ENCODE measurements at places on chromosomes 3 and 15.

DNA sequence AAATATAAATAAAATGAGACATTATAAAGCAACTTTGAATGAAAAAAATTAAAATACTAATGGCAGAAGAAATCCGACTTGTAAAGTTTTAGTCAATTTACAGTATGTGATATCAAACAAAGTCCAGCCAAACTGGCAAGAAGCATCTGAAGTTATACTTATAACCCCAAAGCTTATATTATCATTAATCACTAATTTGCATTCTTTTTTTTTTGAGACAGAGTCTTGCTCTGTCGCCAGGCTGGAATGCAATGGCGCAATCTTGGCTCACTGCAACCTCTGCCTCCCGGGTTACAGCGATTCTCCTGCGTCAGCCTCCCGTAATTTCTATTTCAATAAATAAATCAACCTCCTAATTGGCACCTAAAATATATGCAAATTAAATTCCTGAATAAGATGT is 80.1 kb downstream of the AQR start:
- H3K27ac ChIP-seq, result no peak overlapping the region
- no peaks in the 10 kb centered on the region for H3K4me1 ChIP-seq
- peaks cover 82% of the 10 kb centered on the region for H3K36me3 ChIP-seq
- no peak overlapping the region for H3K4me3 ChIP-seq
- no peaks in the 10 kb centered on the region for H3K27me3 ChIP-seq

DNA sequence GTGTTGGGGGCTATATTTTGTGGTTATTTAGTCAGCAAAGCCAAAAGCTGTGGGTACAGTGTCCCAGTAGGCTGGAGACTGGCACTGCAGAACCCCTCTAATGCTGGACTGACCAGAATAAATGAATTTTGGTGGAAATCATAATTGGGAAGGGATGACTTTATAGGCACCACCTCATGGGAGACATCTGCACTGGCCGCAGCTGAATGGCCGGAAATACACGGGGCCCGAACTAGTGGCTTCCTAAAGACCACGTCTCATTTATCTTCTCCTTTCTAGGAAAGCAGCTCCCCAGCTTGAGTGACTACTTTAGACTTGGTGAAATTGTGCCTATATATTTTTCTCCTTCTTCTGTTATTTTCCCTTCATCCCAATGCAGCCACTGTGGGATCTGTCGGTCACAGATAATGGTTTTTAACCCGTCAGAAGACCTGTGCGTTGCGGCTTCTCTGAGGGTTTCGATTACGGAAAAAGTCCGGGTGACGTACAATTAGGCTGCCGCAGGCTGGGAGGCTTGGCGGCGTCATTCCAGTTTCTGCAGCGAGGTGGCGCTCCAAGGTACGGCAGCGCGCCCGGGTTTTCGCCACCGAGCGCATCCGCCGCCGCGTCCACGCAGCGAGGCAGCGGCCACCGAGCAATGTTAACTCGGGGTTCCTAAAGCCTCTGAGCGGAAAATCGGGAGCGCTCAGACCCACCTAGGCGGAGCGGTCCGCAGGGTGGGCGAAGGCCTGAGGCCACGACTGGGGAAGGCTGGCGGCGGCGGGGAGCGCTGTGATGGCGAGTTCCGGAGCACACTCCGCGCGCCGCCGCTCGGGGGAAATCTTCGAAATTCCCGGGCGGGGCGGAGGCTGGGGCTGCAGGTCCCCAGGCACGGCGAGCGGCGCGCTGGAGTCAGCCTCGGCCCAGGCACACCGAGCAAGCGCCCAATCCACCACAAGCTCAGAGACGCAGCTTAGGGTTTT is 26.3 kb downstream of the NR2F2 start:
- peaks cover 37% of the 10 kb centered on the region for H3K4me1 ChIP-seq
- no peak overlapping the region for H3K27ac ChIP-seq
- no peaks in the 10 kb centered on the region for H3K36me3 ChIP-seq

GRCh38 chr3:144762091-144762490 is 790.5 kb downstream of the DIPK2A start:
- H3K36me3 ChIP-seq, result no peaks in the 10 kb centered on the region
- no peak overlapping the region for H3K27ac ChIP-seq
- no peaks in the 10 kb centered on the region for H3K4me1 ChIP-seq

DNA sequence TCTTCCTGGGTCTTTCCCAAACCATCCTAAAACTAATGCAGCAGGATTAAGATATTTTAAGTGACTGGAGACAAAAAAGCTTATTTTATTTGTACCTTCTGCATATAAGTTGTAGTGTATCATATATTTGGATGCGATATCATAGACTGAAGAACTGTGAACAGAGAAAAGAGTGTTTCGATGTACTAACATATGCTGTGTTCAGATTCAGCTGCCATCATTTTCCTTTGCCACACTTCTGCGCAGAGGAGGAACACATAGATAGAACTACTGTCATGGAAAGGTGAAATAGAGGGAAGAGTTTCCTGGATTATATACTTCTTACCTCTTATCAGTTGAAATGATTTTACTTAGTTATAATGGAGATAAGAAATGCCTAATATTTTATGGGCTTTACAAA is 95.5 kb upstream of the CNTN3 start:
- DNase-seq, result no peak
- H3K4me1 ChIP-seq, result no peaks in the 10 kb centered on the region
- H3K36me3 ChIP-seq, result no peaks in the 10 kb centered on the region
- H3K27ac ChIP-seq, result no peak overlapping the region

GRCh38 chr3:11033871-11034270 is 41.3 kb downstream of the SLC6A1 start:
- no peaks in the 10 kb centered on the region for H3K4me1 ChIP-seq
- DNase-seq, result no peak

GRCh38 chr15:68365140-68365745 is 66.7 kb downstream of the ITGA11 start:
- no peak for DNase-seq
- no peaks in the 10 kb centered on the region for H3K4me1 ChIP-seq
- H3K27me3 ChIP-seq, result peaks cover 3% of the 10 kb centered on the region
- no peak overlapping the region for H3K4me3 ChIP-seq

GRCh38 chr3:36408146-36408545 is 27.8 kb downstream of the STAC start:
- no peaks in the 10 kb centered on the region for H3K4me1 ChIP-seq
- no peaks in the 10 kb centered on the region for H3K27me3 ChIP-seq
- no peak overlapping the region for H3K4me3 ChIP-seq
- no peaks in the 10 kb centered on the region for H3K36me3 ChIP-seq
- H3K27ac ChIP-seq, result no peak overlapping the region
- no peak for DNase-seq

DNA sequence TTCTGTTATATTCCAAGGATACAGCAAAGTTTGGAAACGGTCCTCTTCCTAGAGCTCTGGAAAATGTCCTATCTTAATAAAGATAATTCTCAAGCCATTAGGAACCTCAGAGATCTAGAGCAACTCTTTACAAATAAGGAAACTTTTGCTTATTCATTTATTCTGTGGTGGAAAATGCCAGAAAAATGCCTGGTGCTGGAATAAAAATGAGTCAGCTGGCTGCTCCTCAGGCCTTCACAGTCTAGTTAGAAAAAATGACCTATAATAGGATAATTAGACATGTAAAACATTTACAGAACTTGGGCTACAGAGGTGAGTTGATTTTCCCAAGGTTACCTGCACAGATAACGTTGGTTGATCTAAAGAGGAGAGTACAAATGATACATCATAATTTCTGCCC is 372.5 kb downstream of the NLGN1 start:
- H3K27me3 ChIP-seq, result no peaks in the 10 kb centered on the region
- no peaks in the 10 kb centered on the region for H3K36me3 ChIP-seq
- H3K27ac ChIP-seq, result no peak overlapping the region
- no peaks in the 10 kb centered on the region for H3K4me1 ChIP-seq
- DNase-seq, result no peak
- H3K4me3 ChIP-seq, result no peak overlapping the region

- no peak for DNase-seq
- no peak overlapping the region for H3K4me3 ChIP-seq
Observed at GRCh38 chr3:130517602-130518001, 625 bp downstream of the COL6A6 start.

DNA sequence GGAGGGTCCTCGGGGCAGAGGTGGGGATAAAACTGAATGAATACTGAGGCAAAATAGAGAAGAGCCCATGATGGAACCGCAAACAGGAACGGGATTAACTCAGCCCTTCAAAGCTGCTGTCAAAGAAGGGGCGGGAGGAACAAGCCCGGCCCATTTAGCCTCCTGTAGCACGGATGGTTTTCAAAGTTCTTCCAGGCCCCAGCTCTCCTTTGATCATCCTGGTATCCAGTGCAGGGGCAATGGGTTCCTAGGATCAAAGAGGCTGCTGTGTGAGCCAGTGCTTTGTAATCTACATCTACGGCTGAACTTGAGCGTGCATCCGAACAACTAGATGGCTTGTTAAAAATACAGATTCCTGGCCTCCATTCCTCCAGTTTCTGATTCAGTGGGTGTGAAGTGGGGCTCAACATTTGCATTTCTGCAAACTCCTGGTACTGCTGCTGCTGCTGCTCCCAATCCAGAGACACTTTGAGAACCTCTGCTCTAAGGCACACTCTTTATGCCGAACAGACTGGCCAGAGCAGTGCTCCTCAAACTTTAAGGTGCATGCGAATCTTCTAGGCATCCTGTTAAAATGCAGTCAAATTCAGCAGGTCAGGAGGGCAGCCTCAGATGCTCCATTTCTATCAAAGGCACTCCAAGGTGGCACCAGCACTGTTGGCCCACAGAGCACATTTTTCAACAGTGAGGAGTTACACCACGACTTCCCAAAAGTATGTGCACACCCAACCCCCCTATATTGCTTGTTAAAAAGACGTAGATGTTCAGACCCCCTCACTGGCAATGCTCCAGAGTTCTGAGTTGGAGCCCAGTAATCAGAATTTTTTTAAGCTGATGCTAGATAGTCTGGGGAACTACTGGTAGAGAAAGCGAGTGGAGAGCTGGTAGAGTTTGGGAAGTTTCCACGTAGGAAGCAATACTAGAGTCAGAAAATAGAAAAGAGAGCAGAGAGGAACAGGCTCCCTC is 5.6 kb downstream of the GALNT15 start:
- no peak overlapping the region for H3K27ac ChIP-seq
- no peaks in the 10 kb centered on the region for H3K27me3 ChIP-seq
- DNase-seq, result no peak

DNA sequence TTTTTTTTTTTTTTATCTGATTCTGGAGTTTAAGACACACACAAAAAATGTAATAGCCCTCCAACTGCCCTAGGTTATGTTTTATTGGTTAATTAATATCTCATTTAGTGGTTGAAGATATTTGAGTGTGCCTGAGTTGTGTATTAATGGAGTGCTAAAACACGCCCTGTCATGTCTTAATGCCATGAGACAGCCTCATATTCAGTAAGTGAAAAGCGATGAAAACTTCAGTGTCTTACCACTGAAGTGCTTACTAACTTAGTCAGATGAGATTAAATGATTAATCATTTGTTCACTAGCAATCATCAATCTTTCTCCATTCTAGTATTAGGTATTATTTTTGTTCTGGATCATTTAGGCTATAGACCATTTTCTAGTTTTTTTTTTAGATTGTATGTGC is 544.7 kb upstream of the ROBO2 start:
- no peak overlapping the region for H3K27ac ChIP-seq
- no peak for DNase-seq
- H3K4me3 ChIP-seq, result no peak overlapping the region
- no peaks in the 10 kb centered on the region for H3K4me1 ChIP-seq
- H3K36me3 ChIP-seq, result no peaks in the 10 kb centered on the region

GRCh38 chr15:101477851-101478362 is 11.6 kb downstream of the PCSK6 start:
- no peak overlapping the region for H3K4me3 ChIP-seq
- no peak for DNase-seq
- no peak overlapping the region for H3K27ac ChIP-seq

DNA sequence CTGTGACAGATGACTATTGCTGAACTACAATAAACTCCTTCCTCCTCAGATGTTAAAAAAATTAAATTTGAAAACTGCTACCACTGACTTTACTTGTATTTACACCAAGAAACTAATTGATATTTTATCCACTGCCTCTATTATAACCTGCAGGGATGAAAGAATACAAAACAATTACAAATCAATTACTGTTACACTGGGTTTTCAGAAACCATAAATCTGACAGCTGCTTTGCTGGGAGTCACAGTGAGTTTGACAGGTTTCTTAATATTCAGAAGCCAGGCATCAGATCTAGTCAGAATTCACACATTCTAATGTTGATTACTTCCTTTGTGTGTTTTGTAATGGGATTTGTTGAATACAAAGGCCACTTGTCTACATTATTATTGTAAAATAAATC is 252.6 kb upstream of the MRPL3 start:
- H3K27me3 ChIP-seq, result peaks cover 7% of the 10 kb centered on the region
- DNase-seq, result no peak
- H3K4me3 ChIP-seq, result no peak overlapping the region
- no peak overlapping the region for H3K27ac ChIP-seq
- no peaks in the 10 kb centered on the region for H3K4me1 ChIP-seq

DNA sequence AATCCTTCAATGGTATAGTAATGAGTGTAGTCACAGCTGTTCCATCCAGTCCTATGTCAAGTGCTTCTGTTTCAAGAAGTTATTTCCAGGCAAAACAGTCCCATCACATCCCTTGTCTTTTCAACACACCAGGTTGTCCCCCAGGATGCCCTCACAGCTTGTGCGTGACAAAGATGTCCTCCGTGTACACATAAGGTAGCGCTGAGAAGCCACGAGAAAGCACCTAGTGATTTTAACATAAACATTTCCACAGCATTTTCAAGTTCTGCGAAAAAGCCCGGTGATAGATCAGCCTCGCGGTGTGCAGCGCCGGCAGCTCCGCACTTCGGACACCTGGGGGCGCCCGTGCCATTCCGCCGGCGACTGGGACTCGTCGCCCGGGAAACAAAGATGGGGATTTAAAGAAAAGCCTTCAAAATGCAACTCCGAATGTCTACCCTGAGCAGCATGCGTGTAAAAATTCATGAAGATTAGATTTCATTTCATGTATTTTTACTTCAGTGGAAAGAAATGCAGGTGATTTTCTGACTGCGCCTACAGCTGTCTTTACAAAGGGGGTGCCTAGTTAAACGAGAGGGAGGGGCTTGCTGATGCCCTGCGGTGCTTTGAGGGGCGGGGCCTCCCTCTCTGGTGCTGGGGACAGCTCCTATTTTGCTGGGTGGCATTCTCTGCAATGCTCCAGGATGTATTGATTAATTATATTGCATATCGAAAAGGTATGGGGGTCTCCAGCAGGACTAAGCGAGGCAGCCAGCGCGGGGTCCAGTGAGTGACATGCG is 49.9 kb downstream of the KY start:
- no peak overlapping the region for H3K27ac ChIP-seq
- H3K4me1 ChIP-seq, result peaks cover 6% of the 10 kb centered on the region
- no peaks in the 10 kb centered on the region for H3K36me3 ChIP-seq
- no peak overlapping the region for H3K4me3 ChIP-seq

GRCh38 chr3:77931255-77932009 is 891.5 kb downstream of the ROBO2 start:
- H3K4me1 ChIP-seq, result no peaks in the 10 kb centered on the region
- DNase-seq, result no peak
- no peaks in the 10 kb centered on the region for H3K27me3 ChIP-seq
- no peak overlapping the region for H3K27ac ChIP-seq

- DNase-seq, result no peak
- H3K4me3 ChIP-seq, result no peak overlapping the region
- H3K27me3 ChIP-seq, result no peaks in the 10 kb centered on the region
- H3K27ac ChIP-seq, result no peak overlapping the region
- H3K4me1 ChIP-seq, result no peaks in the 10 kb centered on the region
Observed at GRCh38 chr3:149401926-149402310, 24.5 kb upstream of the TM4SF1 start.
